ENCODE measurements at places on chromosomes 6 and 20.

- DNase-seq, result peak; percentile 67
These were observed 31.7 kb upstream of the CCN5 start for GRCh38 chr20:44683263-44684046.

DNA sequence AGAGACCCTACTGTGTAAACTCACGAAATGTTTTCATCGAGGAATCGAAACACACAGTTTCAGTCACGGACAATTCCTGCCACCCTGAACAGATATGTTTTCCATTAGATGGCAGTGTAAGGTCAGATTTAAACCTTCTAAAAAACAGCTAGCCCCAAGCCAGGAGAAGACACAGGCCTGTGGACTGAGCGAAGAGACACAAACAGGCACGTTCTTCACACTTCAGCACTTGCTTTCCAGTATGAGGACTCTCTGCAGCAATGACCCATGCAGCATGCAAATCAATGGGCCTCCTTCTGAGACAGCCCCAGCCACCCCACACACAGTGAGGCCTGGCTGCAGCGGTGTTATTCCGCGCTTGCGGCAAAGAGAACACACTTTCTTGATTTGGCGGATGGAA, 31.9 kb downstream of the HUS1B start:
- DNase-seq, result peak; percentile 17

GRCh38 chr20:32965115-32965514, 39.1 kb downstream of the SUN5 start:
- no peak for DNase-seq

- no peak for DNase-seq
These were observed 352.5 kb upstream of the SASH1 start for GRCh38 chr6:147990159-147990558.

DNA sequence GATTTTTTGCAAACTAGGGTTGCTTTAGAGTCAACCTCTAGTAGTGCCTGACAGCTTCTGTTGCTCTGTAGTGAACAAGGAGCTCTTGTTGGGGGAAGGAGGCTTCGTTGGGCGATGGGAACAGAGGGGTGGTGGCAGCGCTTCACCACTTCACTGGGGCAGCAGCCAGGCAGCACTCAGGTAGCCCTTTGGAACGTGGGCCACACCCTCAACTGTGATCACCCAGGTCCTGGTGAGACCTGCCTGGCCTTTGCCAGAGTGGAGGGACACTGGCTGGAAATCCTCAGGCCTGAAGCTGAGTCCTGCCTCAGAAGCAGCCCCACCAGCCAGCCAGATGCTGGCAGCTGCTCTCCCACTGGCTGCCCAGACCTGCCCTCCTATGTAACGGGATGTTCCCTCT, 10.4 kb upstream of the EDN3 start:
- DNase-seq, result no peak

GRCh38 chr6:108946695-108947094, 98.5 kb downstream of the ARMC2 start:
- DNase-seq, result no peak

- no peak for DNase-seq
These were observed 51.5 kb downstream of the PTPRT start for GRCh38 chr20:43138061-43138770.

DNA sequence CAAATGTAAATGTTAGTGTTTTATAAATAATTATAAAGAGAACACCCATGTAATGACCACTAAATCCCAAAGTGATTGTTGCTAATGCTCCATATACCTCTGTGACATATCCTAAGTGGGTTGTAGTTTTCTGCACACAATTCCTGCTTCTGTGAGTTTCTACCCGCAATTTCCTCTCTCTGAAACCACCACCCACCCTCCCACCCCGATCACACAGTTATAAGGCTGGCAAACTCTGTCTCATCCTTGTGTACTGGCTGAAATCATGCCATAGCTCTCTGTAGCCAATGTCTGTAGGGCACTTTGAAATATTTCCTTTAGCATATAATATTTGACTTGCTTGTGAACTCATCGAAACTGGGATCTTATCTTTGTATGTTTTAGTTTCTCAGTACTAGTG, 236.6 kb downstream of the PLCB1 start:
- no peak for DNase-seq

- no peak for DNase-seq
These were observed 166.4 kb upstream of the AGPAT4 start for GRCh38 chr6:161440299-161440698.

DNA sequence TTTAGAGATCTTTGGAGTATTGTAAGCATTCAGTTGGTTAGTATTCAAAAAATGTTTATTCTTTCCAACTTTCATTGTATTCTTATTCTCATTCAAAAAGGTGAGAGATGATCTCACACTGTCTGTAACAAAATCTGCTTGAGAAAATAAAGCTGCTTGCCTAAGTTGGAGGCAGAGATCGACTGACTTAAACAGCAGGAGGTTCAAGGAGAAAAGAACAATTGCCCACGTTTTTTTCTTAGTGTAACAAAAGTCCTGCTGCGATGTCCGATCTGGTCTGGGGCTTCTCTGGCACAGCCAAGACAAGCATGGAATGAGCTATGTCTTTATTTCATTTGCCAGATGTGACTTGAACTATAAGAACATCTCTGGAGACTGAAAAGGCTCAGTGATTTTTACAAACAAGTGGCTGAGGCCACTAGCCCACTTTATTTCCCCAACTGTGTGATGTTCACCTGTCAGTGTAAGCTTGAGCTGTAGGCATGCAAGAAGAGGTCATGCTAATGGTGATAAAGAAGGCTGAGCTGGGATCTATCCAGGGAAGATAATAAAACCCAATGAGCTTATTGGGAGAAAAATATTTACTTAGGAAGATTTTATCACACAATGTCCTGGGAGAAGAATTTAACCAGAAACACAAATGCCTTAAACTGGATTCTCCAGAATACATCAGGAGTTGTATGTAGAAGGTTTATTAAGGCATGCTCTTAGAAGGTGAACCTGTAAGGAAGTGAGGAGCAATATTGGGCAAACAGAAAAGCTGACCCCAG, 580.1 kb upstream of the BTBD3 start:
- DNase-seq, result no peak

- peak; percentile 6 for DNase-seq
These were observed 1.4 kb downstream of the SMAP1 start for GRCh38 chr6:70669133-70669532.

DNA sequence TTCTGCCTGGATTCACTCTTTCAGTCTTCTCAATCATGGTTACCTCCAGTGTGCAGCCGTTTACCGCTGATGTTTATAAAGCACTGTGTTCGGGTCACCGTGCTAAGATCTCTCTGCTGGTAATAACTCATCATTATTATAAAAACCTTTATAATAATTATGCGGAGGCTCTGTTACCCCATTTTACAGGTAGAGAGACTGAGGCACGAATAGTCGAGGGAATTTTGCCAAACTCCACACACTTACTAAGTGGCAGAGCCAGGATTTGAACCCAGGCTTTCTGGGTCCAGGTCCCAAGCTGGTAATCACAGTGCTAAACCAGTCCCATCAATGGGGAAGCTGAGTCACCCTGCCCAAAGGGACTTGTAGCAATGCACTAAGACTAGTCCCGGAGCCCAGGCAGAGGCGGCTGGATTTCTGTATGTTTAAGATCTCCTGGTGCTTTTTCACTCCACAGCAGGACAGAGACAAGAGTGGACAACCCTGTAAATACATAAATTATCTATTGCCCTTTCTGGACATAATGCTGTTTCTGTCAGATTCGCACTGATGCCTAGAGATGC, 48.1 kb downstream of the SYNJ2 start:
- DNase-seq, result no peak

DNA sequence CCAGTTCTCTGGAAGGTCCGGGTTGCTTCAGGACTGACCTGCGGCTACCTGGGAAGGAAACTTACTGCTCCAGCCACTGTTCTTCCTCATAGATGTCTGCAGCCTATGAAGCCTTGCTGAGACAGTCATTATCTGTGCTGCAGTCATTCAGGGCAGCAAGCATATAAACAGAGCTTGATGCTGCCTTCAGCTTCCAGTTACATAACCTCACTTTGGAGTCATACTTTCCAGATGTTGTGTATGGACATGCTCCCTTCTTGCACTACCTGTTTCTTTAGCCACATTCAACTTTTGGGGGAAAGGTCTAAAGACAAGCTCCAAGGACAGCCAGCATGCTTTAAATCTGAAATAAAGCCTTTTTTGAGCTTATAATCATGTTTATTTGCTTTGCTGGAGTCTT, 98.1 kb downstream of the SLC24A3 start:
- DNase-seq, result no peak

- DNase-seq, result no peak
These were observed 17.3 kb upstream of the POU5F1 start for GRCh38 chr6:31187780-31188194.

DNA sequence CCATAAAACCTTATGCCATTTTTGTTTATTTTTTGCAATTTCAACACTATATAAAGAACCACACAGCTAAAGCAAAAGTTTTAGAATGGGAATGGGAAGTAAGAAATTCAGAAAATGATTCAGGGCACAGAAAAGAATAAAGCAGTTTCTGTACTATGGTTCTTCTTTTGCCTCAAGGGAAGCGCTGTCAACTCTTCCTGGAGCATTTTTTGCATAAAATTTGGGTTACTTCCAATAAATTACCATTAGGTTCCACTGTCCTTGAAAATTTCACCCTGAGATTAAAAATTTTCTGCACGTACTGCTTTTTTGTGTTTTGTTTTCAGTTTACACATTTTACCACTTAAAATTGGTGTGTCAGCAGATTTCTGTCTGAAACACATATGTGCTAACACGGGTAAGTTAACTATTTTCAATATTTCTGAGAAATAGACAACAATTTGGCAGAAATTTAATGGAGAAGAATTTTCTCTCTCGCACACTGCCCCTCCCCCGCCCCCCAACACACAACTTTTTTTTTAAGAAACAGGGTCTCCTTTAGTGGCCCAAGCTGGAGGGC, 79.6 kb downstream of the ADAT2 start:
- DNase-seq, result no peak

GRCh38 chr6:119171088-119171841, 92.8 kb upstream of the FAM184A start:
- DNase-seq, result no peak

GRCh38 chr6:158799051-158799792, 19.9 kb downstream of the EZR start:
- peak; percentile 78 for DNase-seq

- peak; percentile 79 for DNase-seq
These were observed 1.2 kb downstream of the SLC2A4RG start for GRCh38 chr20:63740627-63741353.

- DNase-seq, result no peak
These were observed 198.6 kb downstream of the ZDHHC14 start for GRCh38 chr6:157579467-157580031.

GRCh38 chr6:113788586-113788985, 68.6 kb upstream of the MARCKS start:
- no peak for DNase-seq

DNA sequence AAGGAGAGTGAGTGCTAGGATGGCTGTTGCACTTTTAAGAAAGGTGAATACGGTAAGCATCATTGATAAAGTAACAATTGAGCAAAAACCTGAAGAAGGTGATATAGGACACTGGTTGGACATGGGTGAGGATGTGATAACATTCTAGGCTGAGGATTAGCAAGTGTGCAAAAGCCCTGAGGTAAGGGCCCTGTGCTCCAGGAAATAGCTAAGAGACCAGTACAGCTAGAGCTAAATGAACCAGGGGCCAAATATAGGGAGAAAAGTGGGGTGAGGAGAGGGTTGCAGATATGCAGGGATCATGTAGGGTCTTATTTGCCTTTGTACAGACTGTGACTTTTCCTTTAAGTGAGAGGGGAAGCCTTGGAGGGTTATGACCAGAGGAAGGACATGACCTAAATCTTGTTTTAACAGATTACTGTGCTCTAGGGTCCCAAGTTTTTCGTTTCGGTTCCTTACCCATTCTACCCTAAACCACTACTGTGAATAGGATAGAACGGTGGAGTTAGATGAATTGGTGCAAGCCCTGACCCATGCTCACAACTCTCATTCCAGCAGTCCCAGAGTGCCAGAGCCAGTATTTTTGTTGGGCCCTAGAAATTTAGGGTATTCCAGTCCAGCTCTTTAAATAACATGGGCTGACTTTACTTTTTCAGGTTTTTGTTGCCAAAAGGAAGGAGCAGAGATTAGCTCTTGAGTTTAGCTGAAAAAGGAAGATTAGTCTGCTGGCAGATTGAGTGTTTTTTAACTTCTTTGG, 10.7 kb downstream of the MAPK14 start:
- no peak for DNase-seq

- no peak for DNase-seq
These were observed at the start of gene CCN2 for GRCh38 chr6:131950767-131951575. CCN2 (minus strand) TSS chr6:131951372; CDS start chr6:131951172, 200 bp downstream.

GRCh38 chr6:91241946-91242613, 655.2 kb upstream of the MAP3K7 start:
- no peak for DNase-seq

DNA sequence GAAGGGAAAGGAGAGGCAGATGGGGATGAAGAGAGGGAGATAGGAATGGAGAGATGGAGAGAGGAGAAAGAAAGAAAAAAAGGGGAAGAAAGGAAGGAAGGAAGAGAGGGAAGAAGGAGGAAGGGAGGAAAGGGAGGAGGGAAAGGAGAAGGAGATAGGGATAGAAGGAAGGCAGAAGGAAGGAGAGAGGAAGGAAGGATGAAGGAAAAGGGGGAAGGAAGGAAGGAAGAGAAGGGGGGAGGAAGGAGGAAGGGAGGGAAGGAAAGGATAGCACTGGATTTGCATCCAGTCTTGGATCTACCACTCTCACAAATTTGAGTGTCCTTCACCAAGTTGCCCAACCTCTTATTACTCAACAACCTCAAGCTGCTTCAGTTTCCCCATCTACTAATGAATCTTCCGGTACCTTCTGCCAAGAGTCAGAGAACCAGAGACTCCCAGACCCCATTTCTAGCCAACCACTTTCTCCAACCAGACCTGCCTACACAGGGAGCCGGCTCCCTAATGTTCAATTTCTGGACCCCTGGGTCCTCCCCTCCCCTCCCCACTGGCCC, 79.7 kb upstream of the FOXP4 start:
- no peak for DNase-seq
